ENCODE measurements at places on chromosomes 13 and 19.
A peak's percentile ranks its signal among the peaks of the same experiment; 100 is the strongest.

DNA sequence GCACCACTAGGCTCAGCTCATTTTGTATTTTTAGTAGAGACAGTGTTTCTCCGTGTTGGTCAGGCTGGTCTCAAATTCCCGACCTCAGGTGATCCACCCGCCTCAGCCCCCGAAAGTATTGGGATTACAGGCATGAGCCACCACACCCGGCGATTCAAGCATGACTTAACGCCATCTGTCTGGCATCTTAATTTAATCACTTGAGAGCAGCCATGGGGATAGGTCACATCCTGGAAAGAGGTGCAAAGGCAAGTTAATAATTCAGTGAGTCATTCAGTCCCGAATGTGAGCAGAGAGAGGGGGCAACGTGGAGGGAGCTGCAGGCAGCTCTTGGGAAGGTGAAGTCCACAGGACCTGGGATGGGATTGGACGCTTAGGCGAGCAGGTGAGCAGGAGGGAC, 31.7 kb upstream of the USP29 start:
- no peak for DNase-seq

GRCh38 chr13:45047394-45048310, 58.3 kb downstream of the GPALPP1 start:
- peak; percentile 79 for DNase-seq

DNA sequence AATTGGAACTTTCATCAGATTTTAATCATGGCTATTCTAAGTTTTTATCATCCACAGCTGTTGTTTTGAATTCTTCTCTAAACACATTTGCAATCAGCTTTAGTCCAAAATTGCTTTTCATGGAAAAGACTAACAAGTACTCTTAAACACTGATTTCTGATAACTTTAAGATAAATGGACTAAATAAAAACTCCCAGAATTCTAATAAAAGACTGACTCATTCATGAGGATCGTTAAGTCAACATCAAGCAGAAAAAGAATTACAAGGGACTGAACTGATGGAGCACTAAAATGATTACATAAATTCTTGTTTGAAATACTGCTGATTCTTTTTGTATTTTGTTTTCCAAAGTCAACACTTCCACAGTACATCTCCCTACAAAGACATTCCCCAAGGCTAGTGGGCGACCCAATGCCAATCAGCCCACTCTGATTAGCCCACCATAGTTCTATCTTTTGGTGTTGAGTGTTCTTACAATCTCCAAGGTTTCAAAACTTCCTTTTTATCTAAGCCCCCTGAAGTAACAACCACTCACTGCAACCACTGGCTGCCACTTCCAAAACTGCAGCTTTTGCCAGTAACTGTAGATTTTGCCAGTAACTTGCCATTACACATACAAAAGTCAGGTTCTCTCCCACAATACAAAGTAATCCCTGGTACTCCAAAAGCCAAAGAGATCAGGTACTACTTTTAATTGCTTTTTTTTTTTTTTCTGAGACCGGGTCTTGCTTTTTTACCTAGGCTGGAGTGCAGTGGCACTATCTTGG, 14.0 kb upstream of the NAA16 start:
- no peak for DNase-seq

DNA sequence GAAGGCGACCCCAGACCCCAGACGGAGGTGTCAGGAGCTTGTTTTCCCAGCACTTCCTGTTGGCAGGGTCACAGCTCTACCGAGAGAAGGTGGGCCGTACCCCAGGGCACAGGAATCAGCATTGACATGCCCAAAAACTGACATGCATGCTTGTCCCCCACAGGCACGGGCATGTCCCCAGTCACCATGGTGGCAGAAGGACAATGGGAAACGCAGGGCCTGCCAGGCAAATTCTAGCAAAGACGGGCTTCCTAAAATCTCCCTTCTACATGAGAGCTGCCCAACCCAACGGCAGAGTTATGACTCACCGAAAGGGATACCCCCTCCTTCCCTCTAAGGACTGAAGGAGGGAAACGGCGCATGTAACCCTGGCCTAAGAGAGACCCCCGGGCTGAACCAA, 18.5 kb downstream of the TSHZ3 start:
- DNase-seq: no peak

DNA sequence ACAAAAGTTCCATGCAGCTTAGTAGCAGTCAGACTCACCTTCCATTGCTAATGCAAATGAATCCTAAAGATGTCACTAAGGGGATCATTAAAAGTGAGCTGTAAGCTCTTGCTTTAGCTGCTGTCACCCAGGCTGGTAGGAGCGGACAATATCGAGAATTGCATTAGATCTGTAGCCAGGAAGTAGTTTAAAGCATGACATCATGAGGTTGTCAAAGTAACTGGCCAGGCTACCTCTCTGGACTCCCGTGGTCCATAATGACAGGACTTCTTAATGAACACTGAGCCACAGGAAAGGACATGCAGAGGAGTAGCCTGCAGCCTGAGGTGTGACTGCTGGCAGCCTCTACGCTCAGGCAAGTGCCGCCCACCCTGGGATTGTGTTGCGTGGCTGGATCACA, 522.3 kb upstream of the NBEA start:
- no peak for DNase-seq

Measured in CD4-positive, alpha-beta T cell treated with Interleukin-1 beta for 1 hour (primary cell).